ENCODE measurements at places on chromosomes 2 and 18.

DNA sequence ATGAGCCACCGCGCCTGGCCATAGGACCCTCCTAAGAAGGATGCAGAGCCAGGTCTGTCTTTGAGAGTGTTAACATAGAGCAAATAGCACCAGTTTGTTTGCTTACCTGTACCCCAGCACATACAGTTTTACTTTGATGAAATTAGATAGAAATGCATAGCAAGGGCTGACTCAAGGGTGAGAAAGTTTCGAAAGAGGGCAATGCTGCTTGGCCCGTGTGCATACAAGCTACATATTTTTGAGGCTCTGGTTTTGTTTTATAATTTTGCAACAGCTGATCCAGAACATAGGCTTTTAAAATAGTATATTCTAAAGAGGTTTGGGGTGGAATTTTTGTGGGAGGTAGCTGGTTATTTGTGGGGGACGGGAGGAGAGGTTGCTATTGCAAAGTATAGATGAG is 151.7 kb downstream of the MCFD2 start:
- DNase-seq: no peak

DNA sequence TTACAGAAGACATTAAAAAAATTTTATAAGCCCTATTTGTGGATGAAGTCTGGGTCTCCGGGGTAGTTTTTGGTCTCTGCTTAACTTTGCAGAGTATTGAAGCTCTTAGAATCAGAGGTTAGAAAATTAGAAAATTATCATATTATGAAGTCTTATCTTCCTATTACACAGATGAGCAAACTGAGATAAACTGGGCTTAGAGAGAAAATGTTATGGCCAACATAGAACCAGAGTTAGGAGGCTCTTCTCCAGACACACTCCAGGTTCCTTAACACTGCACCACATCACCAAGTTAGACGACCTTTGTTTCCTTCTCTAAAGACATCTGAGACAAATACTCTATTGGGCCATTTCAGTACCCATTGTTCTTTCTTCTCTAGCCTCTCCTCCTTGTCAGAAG is 36.7 kb upstream of the NEB start:
- no peak for DNase-seq

DNA sequence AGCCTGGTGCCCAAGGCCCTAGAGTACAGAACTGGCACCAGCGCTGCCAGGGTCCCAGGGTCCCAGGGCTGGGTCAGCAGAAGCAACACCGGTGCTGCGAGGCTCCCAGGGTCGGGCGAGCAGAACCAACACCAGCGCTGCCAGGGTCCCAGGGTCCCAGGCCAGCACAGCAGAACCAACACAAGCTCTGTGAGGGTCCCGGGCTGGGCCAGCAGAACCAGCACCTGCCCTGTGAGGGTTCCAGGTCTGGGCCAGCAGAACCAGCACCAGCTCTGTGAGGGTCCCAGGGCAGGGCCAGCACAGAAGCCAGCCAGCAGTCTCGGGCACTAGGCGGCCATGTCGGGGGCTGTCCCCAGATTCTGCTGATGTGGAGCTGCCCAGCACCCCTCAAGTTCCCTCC is 93.1 kb downstream of the GALR1 start:
- DNase-seq: no peak

DNA sequence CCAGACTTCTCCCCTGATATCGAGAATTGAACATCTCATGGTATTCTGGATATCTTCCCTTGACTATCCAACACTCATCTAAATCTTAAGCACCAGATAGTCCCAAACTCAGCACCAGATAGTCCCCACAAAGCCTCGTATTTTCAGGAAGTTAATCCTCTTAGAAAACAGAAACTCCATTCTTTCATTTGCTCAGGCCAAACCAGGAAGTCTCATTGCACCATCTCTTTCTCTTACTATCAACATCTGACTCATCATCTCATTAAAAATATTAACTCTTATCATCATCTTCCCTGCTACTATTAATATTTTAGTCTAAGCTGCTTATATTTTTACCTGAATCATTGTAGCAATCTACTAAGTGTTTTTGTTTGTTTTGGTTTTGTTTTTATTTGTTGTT is 286.4 kb downstream of the GALNT13 start:
- DNase-seq: peak; percentile 1

DNA sequence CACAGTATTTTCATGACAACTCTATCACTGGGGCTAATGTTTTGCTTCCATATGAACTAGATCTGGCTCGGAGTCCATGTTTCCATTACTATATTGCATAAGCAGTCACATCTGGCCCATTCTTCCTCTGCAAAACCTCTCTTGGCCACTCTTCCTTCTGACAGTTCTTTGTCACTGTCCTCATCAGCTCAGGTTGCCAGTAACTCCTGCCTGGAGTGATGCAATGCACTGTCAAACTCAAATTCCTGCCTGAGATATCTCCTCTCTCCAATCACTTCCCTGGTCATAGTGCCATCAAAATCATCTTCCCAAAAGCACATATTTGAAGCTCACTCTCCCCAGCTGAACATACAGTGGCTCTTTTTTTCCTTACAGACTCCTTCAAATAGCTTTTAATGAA is 66.1 kb downstream of the COLEC12 start:
- no peak for DNase-seq

DNA sequence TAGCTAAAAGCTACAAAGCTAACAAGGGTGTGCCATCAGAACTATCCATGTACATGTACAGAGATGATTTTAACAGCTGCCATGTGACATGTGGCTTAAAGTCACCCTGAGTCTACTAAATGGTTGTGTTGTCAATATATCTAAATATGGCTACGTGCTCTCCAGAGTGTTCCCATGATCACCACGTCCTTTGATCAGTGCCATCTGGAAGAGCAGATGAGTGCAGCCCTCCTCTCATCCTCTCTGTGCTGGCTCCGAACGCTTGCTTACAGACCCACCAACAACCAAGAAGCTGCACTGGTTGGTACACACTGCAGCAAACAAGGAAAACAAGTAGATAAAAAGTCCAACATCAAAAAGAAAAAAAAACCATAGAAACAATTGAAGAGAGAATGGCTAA is 88.6 kb upstream of the NARS1 start:
- peak; percentile 53 for DNase-seq

DNA sequence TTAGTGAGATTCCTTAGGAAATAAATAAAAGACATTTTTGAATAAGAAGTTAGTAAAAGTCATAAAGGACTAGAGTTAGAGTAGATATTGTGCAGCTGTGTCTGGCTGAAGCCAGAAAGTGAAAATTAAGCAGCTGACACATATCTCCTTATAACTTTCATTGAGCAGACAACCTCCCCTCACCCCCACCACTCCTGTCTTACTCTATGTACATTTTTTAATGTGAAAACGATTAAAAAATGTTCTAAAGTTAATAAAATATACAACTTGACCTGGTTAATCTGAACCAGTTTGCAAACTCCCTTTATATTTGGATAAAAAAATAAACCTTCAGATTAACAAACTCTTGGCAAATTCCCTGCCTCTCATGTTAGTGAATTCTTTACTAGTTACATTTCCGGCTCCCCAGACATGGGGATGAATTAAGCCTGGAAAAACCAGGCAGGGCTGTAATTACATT is 462.8 kb downstream of the MEIS1 start:
- no peak for DNase-seq

- no peak for DNase-seq
Observed at GRCh38 chr2:217611056-217611455, 391.7 kb downstream of the TNS1 start.

- peak; percentile 37 for DNase-seq
Observed at GRCh38 chr2:46294176-46294836, 2.9 kb upstream of the EPAS1 start.

DNA sequence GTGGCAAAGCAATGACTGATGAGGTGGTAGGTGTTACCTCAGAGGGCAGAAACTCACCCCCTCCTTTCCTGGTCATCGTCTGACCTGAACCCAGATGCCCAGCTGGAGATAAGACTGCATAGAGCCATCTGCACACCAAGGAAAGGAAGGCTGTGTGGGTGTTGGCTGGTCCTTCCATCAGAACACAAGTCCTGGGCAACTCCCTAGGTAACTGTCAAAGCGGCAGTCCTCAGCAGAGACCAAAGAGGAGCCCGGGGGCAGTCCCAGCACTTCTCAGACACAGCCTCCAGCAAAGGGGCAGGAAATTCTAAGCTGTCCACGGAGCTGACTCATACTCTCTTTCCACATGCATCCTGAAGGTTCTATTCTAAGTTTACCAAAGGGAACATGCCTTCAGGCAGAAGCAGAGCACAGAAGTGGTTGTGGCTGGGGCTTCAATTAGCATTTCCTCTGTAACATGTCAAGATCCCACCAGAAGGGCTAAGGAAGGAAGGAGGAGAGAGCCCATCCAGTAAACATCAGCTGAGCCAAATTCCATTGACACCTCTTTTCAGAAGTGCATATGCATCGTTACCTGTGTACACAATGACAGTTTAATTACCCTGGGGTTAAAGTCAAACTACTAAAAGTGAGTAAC is 54.7 kb downstream of the SPRED2 start:
- DNase-seq: no peak

DNA sequence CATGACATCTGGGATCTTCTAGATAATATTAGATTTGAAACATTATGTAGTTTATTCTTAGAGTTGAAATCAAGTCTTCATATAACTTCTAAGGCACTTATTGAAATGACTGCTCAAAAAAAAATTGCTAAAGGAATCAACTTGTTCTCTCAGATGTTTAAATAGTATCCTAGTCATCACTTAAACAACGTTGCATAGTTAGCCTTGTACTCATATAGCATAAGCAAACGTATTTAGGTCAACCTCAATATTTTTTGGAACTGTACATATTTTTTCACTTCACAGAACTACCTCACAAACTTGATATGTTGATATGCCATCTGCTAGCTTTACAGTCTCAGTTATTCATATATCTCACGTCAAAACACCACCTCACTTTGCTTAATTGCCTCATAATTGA is 47.1 kb upstream of the CREB1 start:
- no peak for DNase-seq

DNA sequence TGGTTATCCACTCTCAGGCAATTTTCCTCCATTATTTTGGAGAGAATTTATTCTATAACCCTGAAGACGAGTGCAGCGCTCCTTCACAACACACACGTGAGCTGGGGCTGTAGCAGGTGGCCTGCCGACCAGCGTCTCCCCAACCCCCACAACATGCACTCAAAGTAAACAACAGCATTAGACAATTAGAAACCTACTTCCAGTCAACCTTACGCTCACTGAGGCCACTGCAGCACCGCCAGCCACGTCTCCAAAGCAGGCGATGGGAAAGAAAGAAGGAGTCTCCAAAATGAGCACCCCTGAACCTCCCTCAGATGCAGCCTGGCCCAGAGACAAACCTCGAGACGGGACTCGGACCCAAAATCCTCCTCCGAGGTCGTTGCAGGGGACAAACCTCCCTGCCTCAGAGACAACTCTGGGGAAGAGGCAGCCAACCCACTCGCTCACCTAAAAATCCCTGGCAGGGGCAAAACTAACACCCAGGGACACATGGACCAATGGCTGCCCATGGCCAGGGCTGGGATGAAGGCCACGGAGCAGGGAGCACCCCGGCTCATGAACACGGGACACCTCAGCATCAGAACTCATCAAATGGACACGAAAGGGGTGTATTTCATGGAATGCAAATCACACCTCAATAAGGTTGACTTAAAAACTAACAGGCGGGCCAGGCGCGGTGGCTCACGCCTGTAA is 2.6 kb downstream of the SLC66A2 start:
- DNase-seq: no peak

- DNase-seq: no peak
Observed at GRCh38 chr2:237096911-237097310, 11.2 kb downstream of the COPS8 start.
